ENCODE measurements at places on chromosomes 1 and 21. TPM values are rescaled to one million over a fixed set of nuclear protein-coding genes. Genes with fewer than 3 reads are reported as not detected.

The TAS1R1 gene
- not detected for total RNA-seq

The RNF223 gene
- total RNA-seq: not detected

The GPA33 gene
- not detected for total RNA-seq

The SHISAL2A gene
- not detected for total RNA-seq

The SH2D5 gene
- total RNA-seq: 1.1 TPM

The INAVA gene
- 0.33 TPM for total RNA-seq

The KRTAP19-3 gene
- not detected for total RNA-seq

The DMRTA2 gene
- total RNA-seq: 0.28 TPM

The OR2L3 gene
- total RNA-seq: not detected

The CLCC1 gene
- 58.4 TPM for total RNA-seq

All from A673 (cell line).